ENCODE measurements at places on chromosomes 2 and 18.

DNA sequence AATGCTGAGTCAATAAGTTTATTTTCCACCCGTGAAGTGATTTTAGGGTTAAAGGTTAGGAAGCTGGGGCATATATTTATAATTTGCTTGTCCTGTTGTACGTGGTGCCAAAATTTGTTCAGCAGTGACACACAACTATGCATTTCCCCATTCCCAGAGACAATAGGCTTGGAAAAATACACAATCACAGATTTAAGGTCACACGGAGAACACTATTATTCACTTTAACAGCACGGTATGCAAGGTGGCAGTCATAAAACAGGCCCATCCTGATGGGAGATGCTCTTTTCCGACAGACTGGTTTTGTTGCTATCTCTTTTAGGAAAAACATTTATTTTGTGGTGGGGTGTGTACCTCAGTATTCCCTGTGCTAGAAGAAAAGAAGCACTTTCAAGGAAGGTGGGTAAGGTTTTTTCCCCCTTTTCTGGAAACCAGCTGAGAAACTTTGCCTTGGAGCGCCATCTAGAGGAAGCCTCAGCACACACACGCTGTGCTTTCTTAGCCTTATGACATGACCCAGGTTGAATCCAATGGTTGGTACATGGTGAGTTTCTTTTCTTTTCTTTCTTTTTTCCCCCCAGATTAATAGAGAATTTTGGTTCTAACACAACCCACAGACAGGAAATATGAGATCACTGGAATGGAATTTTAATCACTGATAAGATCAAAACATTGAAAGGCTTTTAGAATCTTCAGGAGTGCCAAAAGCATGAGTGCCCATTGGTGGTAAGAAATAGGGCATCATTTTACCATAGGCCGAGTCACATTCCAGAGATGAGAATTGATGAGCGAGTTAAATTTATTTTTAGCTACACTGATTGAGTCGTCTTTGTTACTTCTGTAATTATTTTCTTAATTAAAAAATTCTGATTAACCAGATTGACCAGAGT lies 332.1 kb downstream of the AGPS start:
- DNase-seq: no peak

DNA sequence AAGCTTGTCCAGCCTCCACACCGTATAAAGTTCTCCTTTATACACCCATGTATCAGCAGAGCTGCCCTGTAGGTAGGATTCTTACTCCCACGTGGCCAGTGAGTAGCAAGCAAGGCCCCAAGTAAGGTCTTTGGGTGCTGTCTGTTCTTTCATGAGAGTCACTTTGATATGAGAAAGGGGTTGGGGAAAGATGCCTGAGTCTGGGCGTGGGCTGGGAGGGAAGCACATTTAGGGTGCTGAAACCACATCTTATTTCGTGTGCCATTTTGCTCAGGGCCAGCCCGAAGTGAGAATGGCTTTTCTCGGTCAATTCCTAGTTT lies 436 bp upstream of the ITPRIPL1 start:
- no peak for DNase-seq

DNA sequence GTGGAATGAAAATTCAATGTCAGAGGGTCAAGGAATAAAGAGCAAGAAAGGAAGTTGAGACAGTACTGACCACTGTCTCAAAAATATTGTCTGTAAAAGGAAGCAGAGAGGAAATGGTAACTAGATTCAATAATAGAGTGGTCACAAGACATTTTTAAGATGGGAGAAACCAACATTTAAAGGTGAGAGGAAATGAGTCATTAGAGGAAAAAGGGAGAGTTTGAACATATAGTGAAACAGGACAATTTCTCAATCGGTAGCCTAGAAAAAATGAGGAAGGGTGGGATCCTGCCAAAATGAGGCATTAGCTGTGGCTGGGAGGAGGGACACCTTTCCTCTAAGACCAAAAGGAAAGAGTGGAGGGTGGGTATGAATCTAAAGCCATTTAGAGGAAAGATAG lies 288.5 kb downstream of the SP3 start:
- no peak for DNase-seq

DNA sequence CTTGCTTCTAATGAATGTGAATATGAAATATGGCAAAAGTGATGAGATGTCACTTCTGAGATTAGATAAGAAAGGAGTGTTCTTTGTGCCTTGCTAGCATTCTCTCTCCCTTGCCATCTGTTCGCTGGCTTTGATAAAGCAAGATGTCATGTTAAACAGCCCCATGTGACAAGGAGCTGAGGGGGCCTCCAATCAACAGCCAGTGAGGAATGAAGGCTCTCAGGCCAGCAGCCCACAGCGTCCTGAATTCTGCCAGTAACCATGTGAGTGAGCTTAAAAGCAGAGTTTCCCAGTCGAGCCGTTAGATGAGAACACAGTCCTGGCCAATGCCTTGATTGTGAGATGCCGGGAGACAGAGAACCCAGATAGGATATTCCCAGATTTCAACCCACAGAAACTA lies 198.8 kb downstream of the IRS1 start:
- DNase-seq: no peak

- no peak for DNase-seq
Measured at GRCh38 chr18:21853016-21853415, 112.4 kb downstream of the MIB1 start.

- DNase-seq: no peak
Measured at GRCh38 chr18:54880395-54881105, 52.3 kb downstream of the RAB27B start.

DNA sequence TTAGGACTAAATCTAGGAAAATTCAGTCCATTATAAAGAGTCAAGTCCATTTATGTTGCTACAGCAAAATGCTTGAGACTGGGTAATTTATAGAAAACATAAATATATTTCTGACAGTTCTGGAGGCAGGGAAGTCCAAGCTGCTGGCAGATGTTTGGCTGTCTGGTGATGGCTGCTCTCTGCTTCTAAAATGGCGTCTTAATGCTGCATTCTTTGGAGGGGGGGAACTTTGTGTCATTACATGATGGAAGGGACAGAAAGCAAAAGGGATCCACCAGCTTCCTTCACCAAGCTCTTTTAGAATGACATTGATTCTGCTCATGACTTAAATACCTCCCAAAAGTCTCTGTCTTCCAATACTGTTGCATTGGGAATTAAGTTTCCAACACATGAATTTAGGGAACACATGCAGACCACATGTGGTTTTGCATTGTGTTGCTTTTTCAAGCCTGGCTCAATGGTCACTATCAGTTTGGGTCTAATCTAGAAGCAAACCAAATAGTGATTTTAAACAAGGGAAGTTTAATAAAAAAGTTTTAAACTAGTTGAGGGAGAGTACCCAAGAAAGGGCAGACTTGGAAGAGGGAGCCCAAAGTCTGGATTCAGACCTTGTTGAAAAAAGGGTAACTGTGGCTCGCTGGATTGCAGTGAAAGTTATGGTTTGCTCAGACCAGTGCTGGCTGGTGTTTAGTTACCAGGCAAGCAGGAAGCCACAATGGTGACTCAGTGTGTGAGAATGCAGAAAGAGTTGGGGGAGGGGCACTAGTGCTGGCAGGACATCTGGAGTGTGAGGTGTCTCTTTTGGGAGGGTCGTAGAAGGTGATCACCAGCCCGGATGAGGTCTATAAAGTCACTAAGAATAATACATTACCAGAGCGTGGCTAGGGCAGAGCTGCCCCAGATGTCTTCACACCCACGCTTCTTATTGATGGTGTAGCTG lies 30.8 kb downstream of the C18orf54 start:
- no peak for DNase-seq

DNA sequence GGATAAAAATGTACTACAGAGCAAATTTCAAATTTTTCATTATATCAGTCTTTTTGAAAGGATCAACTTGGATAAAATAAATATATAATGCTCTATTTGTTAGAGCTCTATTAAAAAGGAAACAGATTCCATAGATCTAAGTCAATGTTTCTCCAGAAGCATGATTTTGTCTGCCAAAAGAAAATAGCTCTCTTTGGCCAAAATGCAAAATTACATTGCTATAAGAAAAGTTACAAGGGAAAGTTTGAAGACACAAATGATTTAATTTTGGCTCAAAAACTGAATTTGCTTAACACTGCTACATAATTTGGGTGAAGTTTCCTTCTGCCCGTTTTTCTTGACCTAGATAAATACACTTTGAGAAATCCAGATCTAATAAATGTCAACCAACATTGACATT lies 15.7 kb downstream of the C2orf69 start:
- no peak for DNase-seq

GRCh38 chr18:37450434-37451132 lies 115.0 kb downstream of the CELF4 start:
- DNase-seq: no peak

DNA sequence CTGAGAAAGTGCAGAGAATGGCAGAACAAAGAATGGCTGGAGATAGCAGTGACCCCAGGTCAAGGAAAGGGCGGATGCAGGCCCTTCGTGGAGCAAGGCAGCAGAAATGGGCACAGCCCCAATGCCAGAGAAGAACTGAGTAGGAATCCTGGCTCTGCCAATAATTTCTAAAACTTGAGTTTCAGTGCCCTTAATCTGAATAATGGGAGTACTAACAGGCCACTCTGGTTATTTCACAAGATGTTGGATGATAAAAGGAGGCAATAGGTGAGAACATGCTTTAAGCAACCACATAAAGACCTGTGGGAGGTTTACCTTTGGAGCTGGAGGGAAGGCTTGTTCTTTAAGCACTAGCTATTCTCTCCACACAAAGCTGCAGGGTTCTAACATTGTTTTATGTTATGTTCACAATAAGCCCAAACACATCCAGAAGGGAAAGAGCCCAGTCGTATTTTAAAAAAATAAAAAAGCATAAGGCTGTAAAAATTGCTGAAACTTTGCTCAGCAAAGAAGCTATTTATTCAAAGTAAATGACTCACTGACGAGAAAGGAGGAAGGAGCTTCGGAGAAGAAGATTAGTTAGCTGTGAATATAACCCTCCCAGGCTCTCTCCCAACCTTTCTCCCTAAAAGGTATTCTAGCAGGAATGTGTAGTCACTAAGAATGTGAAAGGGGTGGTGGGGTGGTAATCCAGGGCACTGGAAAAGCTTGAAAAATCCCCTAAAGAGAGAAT lies 470.2 kb downstream of the TXNL1 start:
- no peak for DNase-seq

GRCh38 chr2:218857371-218858137 lies 2.1 kb upstream of the WNT6 start:
- no peak for DNase-seq
